Fibroblast of gingiva (primary cell): ENCODE measurements at places on chromosomes 11 and 22.

DNA sequence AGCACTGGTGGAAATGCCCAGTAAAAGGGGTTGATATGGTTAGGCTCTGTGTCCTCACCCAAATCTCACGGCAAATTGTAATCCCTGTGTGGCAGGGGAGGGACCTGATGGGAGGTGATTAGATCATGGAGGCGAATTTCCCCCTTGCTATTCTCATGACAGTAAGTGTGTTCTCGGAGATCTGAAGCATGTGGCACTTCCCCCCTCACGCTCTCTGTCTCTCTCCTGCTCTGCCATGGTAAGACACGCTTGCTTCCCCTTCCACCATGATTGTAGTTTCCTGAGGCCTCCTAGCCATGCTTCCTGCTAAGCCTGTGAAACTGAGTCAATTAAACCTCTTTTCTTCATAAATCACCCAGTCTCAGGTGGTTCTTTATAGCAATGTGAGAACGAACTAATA lies 37.4 kb downstream of the PACSIN2 start:
- DNase-seq: no peak

DNA sequence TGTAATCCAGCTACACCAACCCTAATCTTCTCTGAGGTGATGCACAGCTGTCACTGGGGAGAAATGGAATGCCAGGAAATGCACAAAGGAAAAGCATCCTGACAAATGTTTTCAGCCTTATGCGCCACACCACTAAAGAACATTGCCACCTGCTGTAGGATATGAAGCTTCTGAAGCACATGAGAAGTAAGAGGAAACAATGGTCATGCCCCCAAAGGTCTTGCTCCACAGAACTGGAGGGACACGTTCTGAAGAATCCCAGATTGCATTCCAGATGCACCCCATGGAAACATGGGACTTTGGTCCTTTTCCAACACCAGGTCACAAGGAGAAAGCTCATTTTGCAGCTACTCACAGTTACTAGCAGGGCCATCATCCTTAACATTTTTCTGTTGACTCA lies 48.7 kb upstream of the ZBED5 start:
- peak; percentile 46 for DNase-seq

GRCh38 chr22:38300946-38301345 lies 16.3 kb downstream of the CSNK1E start:
- no peak for DNase-seq

- DNase-seq: no peak
Observed at GRCh38 chr22:35589756-35590093, 27.4 kb downstream of the MB start.

DNA sequence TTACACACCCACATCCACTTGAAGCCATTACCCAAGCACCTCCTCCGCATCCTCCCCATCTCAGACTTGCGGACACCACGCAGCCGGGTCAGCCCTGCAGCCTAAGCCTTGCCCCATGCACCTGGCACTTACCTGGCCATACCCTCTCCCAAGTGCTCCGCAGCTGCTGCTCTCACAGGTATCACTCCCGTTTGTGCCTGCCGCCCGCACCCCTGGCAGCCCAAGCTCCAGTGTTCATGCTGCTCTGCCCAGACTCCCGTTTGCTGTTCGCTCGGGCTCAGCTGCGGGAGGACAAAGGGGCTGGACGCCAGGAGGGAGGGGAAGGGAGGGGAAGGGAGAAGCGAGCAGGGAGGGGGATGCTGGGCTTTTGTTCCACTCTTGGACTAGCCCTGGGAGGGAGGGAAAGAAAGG lies at the start of gene KLHL35:
Gene KLHL35 (minus strand): TSS at position 293 of the 411 bp plus-strand sequence. CDS start 2,574 bp downstream, outside the sequence.
- no peak for DNase-seq

DNA sequence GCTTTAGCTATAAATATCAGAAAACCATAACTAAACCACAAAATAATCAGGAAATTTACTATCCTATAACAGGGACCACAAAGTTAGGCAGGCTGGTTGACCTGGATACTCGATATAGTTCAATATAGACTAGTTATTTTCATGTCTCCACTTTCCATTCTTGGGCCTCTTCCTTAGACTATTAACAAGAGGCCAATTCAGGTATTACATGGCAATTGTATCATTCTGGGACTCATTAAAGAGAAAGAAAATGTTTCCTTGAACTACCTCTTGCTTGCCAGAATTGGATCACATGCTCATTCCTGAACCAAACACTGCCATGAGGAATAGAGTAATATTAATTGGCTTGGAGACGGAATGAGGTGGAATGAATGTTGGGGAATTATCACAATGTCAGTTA lies 76.0 kb downstream of the EIF3M start:
- DNase-seq: no peak

GRCh38 chr11:76175783-76176182 lies 30.5 kb downstream of the WNT11 start:
- DNase-seq: no peak

GRCh38 chr22:29914991-29915533 lies 32.1 kb downstream of the MTMR3 start:
- DNase-seq: no peak

GRCh38 chr11:124894606-124895430 lies 2.8 kb downstream of the ROBO4 start:
- no peak for DNase-seq

GRCh38 chr22:48053973-48054372 lies 1291.5 kb downstream of the TBC1D22A start:
- no peak for DNase-seq

GRCh38 chr22:28123989-28124766 lies 205.1 kb upstream of the PITPNB start:
- no peak for DNase-seq

DNA sequence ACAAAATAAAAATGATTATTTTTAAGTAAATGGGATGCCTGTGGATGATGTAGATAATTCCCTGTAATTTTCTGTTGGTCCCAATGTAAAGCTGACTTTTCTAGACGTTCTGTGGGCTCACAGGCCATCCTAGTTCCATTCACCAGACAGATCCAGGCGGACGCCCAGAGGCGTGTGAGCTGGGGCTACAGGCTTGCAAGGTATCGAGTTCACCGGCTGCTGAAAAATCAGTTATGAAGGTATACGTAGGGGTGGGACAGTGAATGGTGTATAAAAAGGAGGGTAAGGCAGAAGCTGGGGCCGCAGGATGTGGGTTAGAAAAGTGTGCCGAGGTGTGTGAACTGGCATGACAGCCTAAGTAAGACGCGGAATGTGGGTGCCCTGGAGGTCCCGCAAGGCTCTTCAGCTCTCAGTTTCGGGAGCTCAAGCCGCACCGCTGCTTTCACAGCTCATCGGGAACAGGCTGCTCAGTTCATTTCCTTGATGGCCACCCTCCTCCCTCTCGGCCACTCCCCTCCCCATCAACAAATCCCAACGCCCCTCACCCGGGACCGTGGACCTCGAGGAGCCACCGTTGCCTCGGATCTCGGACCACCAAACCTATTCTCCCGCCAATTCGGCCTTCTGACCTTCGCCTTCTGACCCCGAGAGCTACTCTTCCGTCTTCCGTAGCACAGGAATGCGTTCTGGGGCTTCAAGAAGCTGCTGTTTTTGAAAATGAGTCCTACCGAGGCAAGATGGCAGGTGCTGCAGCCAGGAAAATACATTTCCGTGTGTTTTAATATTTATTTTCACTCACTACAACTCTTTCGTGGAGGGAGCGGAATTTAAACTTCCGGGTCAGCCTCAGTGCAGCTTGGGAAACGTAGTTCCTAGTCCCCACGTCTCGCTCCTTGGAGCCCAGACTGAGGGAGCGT lies at the start of gene XNDC1N:
Gene XNDC1N (minus strand): TSS at position 775 of the 917 bp plus-strand sequence. CDS start 5,241 bp downstream, outside the sequence.
- DNase-seq: no peak

DNA sequence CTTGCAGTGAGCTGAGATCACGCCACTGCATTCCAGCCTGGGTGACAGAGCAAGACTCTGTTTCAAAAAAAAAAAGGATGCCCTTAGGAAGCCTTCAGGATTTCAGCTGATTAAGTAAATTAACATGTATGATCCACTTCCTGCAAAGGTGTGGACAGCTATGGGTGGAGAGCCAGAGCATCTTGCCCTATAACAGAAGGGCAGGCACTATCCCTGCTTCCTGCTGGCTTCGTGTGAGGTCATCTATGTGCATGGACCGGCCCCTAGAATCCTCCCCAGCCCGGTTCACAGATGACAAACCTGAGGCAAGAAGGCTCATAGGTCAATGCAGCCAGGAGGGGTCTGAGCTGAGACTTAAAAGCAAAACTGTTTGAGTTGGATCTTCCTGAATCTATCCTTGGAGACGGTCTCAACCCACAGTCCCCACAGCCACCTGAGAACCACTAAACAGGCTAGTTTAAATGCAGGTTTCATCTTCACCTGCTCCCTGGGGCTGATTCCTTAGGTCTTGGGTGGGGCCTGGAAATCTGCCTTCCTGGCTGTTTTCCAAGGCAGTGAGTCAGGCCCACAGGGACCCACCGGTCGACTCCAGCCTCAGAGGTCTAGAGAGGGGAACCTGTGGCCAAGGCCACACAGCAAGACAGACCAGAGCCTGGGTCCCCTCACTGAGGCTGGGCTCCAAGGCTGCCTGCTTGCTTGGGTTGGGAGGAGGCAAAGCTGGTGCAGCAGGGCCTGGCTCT lies 55.2 kb upstream of the MPEG1 start:
- no peak for DNase-seq

DNA sequence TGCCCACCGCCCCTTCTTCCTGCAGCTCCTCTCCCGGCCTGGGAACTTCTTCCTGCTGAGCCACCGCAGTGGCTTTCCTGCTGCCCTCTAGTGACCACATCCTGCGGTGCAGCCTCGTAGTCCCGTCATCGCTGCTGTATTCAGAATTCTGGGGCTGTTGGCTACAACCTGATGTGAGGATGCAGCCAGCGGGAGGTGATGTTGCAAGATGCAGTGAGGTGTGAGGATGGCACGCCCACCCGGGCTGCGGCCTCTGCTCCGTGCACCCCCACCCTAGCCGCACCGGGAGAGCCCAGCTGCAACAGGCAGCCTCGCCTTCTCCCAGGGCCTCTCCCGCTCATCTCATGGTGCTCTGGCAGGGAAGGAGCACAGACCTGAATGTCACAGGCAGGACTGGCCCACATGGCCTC lies 10.1 kb downstream of the CHST1 start:
- peak; percentile 36 for DNase-seq

DNA sequence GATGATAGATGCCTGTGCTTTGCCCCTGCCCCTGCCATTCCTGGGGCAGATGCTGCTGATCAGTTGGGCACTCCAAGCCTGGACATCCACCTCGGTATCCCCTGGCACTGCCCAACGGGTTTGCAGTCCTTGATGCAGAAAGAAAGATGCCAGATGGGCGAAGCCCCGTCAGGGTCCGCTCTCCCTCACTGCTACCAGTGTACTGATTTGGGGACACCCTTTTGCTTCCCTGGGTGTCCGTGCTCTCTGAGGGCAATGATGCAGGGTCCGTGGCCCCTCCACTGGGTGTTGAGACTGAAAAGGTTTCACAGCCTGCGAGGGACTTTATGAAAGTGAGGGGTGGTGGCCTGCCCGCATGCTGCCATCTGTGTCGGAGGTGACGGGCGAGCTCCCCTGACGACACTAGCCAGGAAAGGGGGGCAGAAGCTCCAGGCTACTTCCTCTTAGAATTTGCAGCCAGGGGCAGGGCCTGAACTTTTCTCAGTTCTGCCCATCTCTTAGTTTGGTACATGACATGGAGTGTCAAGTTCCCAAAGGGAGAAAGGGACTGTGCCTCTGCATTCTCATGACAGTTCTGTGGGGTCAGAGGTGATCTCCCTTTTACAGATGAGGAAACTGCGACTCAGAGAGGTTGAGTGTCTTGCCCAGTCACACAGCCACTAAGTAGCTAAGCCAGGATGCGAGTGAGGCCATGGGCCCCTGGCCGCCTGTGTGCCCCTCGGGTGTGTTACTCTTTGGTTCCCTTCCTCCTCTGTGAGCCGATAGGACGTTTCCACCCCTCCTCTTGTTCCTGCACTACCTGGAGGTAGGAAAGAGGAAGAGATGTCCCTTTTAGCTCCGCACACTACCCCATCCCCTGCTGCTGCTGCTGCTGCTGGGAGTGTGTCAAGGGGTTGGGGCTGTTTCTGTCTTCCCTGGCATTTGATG lies 96.6 kb downstream of the BCR start:
- no peak for DNase-seq
